Central memory CD4-positive, alpha-beta T cell (primary cell): ENCODE measurements at places on chromosomes 11 and 22.

GRCh38 chr11:95544095-95544856, 245.3 kb downstream of the FAM76B start:
- no peak for DNase-seq

GRCh38 chr11:109073032-109073822, 348.8 kb upstream of the C11orf87 start:
- no peak for DNase-seq

DNA sequence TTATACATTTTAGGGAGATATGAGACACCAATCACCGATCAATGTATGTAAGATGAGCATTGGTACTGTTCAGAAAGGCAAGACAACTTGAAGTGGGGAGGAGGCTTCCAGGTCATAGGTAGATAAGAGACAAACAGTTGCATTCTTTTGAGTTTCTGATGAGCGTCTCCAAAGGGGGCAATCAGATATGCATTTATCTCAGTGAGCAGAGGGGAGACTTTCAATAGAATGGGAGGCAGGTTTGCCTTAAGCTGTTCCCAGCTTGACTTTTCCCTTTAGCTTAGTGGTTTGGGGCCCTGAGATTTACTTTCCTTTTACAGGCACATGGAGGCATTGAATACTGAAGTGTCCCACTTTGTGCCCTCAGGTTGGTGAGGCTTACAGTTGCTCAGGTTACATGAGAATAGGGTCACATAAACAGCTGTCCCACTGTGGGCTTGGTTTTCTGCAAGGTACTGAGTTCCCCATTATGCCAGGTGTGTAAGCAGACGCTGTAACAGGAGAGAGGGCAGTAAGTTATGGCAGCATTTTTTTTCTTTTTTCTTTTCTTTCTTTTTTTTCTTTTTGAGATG, 129.8 kb upstream of the SERPIND1 start:
- no peak for DNase-seq

DNA sequence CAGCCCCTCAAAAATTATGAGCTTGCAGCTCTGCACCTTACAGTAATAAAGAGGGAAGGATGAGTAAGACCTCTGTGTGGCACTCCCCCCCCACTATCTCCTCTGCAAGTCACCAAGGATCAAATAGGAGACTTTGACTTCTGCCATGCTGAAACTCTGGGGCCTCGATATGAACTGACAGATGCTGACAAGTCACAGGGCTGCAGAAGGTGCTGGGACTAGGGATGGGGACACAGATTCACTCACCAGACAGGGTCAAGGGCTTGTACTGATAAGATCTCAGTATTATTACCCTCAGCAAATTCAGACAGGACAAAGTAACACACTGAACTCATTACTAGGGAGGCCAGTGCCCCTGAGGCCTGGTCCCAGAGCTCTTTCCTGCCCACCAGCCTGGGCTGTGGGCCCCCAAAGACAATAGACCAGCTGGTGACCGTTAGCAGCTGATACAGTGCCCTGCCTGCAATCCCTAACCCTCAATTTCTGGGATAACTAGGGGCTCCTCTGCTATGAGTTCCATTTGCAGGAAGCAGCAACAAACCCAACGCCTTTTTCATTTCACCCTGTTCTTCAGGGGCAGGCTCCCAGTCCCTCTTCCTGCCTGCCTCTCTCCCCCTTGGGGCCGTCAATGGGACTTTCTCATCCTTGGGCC, 20.1 kb downstream of the TMPRSS13 start:
- DNase-seq = no peak

DNA sequence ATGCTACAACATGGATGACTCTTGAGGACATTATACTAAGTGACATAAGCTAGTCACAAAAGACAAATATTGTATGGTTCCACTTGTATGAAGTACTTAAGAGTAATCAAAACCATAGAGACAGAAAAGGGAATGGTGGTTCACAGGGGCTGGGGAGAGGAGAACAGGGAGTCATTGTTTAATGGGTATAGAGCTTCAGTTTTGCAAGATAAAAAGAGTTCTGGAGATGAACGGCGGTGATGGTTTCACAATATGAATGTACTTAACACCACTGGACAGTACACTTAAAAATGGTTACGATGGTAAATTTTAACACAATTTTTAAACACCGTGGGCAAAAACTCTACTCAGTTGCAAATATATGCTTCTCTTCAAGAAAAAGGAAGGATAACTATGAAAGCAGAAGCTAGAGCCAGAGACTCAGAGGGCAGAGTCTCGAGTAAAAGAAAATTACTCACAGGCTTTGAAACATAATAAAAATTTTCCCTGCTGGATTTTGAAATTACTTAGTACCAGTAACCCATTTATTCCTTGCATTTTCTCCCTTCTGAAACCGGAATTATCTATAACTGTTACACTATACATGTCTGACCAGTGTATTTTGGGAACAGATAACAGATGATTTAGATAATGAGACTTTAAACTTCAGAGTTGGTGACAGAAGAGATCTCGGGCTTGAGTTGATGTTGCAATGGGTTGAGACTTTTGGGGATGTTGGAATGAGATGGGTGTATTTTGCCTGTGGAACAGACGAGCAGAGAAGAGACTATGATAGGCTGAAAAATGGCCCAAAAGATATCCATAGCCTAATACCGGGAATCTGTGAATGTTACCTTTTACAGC, 15.0 kb downstream of the MRTFA start:
- no peak for DNase-seq

DNA sequence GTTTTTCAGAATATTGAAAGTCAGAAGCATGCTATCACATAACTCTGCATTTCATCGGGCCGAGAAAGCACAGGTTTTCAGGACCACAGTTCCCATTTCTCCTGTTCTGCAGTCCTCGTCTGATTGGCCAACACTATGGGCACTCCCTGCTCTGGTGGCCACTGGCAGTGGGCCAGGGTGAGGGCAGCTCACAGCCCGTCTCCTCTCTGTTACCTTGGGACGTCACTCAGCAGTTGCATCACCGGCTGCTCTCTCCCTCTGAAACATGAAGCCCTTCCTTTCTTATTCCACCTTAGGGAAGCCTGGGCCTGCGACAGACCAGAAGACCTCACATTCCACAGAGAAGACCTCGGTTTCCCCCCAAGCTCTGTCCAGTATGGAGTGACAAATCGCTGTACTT, 11.4 kb upstream of the MICAL3 start:
- DNase-seq = no peak

DNA sequence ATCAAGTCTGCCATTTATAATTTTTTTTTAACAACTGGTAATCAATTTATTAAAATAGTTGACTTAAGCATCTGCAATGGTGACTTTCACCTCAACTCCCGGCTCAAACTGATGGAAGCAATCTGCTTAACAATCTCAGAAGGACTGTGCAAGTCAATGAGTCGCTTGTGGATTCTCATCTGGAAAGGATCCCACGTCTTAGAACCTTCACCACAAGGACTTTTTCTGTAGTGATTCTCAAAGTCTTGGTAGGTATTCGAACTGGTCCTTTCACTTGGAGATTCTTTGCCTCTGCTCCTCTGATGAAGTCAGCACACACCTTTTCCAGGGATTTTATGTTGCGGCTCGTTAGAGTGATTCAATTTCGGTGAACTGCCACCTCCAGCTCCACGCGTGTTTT, 7.3 kb downstream of the RSF1 start:
- no peak for DNase-seq

DNA sequence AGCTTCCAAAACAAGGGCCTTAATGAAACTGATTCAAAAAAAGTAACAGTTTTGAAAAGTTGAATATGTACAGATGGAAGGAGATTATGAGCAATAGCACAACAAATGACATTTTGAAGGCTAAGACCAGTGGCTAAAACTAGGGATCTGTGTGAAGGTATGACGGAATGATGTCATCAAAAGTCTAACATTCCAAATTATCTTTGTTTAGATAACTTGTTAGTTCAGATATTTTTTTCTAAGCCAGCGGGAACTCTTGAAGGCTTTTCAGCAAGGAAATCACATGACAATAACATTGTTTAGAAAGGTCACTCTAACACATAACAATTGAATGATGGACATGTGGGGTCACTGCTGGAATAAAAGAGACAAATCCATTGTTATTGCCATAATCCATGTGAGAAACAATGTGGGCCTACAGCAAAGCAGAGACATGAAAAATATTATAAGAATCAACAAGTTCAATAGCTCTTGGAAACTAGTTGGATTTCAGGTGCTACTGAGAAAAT, 260.5 kb downstream of the CASP12 start:
- no peak for DNase-seq

GRCh38 chr11:57294225-57295131, 30.3 kb downstream of the TNKS1BP1 start:
- no peak for DNase-seq

DNA sequence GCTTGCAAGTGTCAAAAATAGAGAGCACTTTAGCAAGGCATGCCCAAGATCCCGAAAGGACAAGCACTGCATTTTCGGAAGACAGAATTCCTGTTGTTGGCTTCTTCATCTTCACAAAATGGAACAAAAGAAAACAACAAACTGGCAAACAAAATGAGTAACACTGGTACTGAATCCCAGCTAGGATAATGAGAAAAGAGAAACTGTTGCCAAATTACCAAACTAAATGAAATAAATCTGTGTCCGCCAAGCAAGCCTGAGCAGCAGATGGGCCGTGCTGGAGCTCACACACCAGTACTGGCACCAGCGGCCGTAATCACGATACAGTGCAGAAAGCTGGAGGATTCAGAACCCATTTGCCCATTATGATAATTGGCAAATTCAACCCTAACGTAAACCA, 30.6 kb downstream of the TUB start:
- no peak for DNase-seq

DNA sequence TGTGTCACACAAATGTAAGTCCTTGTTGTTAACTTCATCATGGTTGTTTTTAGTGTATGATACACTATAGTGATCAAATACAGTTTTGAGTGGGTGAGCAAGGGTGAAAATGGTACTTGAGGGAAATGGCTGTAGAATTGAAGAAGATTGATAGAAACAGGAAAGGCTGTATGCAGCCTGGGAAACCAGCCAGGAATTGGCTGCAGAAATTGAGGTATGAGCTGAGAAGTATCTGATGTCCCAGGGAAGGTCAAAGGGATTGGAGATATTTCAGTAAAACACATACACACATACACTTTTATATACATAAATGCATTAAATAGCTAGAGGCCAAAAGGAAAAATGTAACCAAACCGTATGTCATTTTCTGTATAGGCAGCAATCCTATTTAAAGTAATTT, 13.1 kb upstream of the YAP1 start:
- DNase-seq = no peak

DNA sequence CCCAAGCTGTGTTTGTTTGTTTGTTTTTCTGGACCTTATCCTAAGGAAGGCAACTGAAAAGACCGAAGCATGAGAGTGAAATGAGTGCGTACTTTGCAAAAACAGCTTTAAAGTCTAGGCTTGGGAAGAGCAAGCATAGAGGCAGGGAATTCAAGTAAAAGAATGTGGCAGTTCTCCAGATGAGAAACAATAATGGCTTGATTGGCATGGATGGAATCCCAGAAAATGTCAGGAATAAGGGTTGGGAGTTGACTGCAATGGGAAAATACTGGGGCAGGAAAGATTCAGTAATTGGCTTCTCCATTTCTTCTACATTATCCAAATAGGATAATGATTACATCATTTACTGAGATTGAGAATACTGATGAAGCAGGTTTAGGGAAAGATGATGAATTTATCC, 17.5 kb downstream of the SAAL1 start:
- DNase-seq = no peak

- DNase-seq = peak; percentile 48
These were observed 92.3 kb downstream of the GAB2 start for GRCh38 chr11:78325274-78325781.

GRCh38 chr11:122145715-122146274, 29.8 kb upstream of the BLID start:
- DNase-seq = no peak

DNA sequence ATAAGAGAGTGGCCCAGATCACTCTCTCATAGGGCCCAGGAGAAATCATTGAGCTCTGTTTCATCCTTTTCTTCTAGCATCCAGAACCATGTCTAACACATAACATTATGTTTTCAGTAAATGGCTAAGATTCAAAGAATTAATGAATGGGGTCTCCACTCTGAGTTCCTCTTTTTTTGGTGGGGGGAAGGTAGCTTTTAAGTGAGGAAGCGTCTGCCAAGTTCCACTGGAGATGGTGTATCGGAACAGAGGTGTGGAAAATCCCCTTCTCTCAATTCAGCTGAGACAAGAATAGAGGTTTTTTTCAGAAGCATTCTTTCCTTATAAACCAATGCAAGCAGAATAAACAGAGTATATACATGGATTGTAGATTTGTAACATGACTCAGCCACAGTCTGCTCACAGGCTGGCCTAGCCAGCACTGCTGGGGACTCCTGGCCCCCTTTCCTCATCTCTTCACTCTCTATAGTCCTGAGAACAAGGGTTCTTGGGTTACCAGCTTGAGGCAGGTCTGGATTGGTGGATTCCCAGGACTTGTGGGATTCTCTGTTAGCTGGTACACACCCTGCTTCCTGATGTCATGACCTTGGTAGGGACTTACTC, 97.2 kb downstream of the TRAF6 start:
- no peak for DNase-seq

DNA sequence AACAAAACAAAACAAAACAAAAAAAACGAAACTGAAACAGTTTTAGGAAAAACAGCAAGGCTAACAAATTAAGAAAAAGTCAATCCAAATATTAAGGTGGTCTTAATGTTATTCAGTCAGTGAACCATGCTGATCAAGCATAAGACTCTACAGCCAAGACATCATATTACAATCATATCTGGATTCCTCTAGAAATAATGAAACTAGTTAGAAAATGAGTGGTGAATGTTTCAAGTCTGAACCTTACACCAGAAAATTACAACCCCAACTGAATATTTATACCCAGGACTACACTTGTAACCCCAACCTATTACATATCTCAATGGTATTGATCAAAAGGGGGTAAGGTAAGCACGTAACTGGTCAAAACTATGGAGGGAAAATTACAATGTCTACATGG, 48.8 kb downstream of the ACAT1 start:
- no peak for DNase-seq

GRCh38 chr11:55357560-55358184, 10.1 kb upstream of the OR4A15 start:
- no peak for DNase-seq

DNA sequence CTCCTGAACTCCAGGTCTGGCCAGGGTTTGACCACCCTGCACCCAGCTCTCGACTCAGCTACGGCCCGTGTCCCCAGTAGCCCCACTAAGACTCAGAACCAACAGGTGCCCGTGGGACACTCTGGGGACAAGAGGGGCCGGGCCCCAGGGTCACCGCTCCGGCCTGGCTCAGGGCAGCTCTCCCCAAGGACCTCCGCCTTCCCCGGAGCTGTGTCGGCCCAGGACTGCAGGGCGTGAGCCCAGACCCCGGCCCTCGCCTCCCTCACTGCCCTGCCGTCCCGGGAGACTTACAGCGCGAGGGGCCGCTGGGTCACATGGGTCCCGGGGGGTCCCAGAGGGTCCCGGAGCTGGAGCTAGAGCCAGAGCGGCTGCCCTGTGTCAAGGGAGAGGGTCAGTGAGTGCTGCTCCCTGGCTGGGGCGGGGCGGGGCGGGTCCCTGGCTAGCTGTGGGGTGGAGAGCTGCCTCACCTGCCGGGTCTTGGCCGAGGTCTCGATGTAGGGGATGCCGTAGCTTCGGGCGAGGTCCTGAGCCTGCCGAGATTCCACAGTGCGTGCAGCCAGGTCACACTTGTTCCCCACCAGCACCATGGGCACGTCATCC, 2.3 kb downstream of the HRAS start:
- DNase-seq = no peak

GRCh38 chr22:26849575-26849974, 192.2 kb downstream of the MIAT start:
- DNase-seq = no peak
